RKO (cell line): ENCODE measurements at places on chromosomes 12 and 14.

GRCh38 chr12:65696227-65696626 is 128.1 kb upstream of the HMGA2 start:
- no peak for DNase-seq

DNA sequence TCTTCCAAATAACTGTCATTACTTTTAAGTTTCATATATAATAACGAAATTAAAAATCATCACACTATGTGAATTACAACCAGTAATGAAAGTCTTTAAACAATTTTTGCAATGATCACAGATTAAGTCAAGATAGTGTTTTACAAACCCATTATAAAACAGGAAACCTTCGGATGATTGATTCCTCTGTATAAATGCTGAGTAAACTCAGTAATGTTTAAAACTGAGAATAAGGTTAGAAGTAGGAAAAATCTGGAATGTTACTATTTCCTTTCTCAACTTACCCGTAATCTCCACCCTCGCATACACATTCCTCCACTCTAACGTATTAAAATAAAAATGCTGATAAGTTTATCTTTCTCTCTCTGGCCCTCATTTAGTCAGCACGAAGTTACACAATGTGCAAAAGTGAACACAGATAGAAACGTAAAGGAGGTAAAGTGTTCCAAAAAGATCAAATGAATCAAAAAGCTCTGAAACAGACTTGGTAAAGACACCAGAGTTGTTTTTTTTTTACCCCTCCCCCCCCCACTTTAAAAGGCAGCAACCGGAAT is 1.6 kb downstream of the ZFC3H1 start:
- peak; percentile 35 for DNase-seq

GRCh38 chr12:109100741-109101140 is 3.3 kb downstream of the UNG start:
- no peak for DNase-seq

GRCh38 chr14:50383618-50384225 is 13.0 kb downstream of the CDKL1 start:
- DNase-seq = no peak

DNA sequence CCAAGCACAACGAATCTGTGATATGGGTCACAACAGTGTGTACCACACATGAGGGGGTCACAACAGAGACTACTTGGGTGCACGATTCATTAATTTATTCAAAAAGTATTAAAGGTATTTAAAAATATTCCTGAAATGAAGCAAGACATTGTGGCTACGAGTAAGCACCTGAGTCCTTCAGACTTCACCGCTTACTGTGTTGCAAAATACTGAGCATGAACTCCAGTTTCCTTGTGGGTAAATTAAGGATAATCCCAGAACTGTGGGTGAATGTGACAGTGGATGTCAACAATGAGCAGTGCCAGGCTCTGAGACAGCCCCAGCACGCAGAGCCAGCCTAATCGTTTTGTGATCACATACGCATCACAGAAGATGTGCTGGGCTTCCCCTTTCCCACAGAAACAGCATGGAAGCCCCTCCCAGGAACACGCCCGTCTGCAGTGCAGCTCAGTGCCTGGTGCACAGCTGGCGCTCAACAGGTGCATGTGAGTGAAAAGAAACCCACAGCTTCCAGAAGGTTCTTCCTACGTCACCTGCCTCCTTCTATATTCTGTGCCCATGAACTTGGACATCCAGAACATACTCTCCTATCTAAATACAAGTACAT is 29.1 kb downstream of the CDC42BPB start:
- DNase-seq = no peak

GRCh38 chr12:84016956-84017355 is 895.6 kb downstream of the SLC6A15 start:
- DNase-seq = no peak

GRCh38 chr14:93977790-93978581 is 1.6 kb upstream of the ASB2 start:
- no peak for DNase-seq
